ENCODE measurements at places on chromosomes 7 and 10. TPM values are rescaled to one million over a fixed set of nuclear protein-coding genes. Genes with fewer than 3 reads are reported as not detected.

- peaks cover 48% of the 10 kb centered on the region for H3K4me1 ChIP-seq
- no peaks in the 10 kb centered on the region for H3K27me3 ChIP-seq
- peak overlapping the region; percentile 83 for H3K27ac ChIP-seq
- no peak for DNase-seq
Measured at GRCh38 chr10:110008518-110009339, 945 bp downstream of the ADD3 start.

Gene SYCE1
- not detected for total RNA-seq

Gene GIMAP2
- total RNA-seq, result not detected

Gene KCP
- total RNA-seq, result 0.55 TPM

- H3K4me3 ChIP-seq, result no peak overlapping the region
- no peaks in the 10 kb centered on the region for H3K4me1 ChIP-seq
- H3K27me3 ChIP-seq, result peaks cover 45% of the 10 kb centered on the region
- no peak for DNase-seq
- no peak overlapping the region for H3K27ac ChIP-seq
- no peaks in the 10 kb centered on the region for H3K36me3 ChIP-seq
Measured at GRCh38 chr7:142806022-142806356, 35.2 kb downstream of the PRSS2 start.

DNA sequence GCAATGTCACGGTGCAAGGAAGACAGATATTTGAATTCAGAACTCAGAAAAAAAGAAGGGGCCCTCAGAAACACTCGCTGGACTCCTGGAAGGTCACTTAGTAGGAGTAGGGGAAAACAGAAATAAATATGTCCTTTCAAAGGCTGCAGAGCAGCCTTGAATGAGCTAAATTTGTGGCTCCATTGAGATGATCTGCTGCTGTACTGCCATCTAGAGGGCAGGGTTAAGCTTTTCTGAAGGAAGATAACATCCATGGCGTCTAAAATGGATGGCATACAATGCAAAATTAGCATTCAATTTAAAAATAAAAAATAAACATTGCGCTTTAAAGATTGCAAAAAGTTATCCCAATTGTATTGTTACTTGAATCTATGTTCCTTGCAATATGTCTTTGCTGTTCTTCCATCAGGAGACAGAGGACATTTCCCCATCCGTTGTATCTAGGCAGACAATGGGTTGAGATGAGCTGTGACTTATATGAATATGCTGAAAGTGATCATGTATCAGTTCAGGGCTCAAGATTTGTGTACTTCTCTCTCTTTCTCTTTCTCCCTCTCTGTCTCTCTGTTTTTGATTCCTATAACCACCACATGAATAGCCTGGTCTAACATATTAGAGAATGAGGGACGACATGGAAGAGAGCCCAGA is 642.2 kb downstream of the SH2D4B start:
- no peaks in the 10 kb centered on the region for H3K4me1 ChIP-seq
- DNase-seq, result no peak
- no peak overlapping the region for H3K27ac ChIP-seq

DNA sequence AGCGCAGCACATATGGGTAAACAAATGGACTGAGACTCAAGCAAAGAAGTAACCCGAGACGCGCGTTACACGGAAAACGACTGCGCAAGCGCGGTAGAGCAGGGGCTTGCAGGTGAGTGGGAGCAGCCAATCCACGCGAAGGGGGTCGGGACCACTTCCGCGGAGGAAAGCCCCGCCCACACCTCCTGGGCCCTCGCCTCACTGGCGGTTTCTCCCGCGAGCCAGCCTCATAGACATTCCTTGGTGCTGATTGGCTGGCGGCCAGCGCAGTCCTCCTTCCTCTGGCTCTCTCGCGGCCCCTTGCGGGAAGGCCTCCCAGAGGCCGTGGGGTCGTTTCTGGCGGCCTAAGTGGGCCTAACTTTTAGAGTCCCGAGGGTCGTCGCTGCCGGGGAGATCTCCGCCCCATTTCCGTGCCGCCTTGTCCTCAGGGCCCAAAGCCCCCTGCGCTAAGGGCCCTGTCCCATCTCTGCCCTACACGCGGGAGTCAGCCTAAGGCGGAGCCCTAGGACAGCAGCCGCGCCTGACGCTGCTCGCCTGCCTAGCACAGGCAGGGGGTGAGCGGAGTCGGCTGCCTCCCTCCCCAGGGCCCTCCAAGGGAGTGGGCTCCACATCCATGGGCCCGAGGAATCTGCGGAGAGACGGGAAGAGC is 9.1 kb upstream of the FXYD4 start:
- H3K27ac ChIP-seq, result no peak overlapping the region
- peaks cover 3% of the 10 kb centered on the region for H3K27me3 ChIP-seq
- H3K4me3 ChIP-seq, result peak overlapping the region; percentile 57
- no peak for DNase-seq
- H3K36me3 ChIP-seq, result no peaks in the 10 kb centered on the region

GRCh38 chr10:23338886-23339285 is 5.7 kb downstream of the C10orf67 start:
- H3K36me3 ChIP-seq, result no peaks in the 10 kb centered on the region
- H3K27me3 ChIP-seq, result no peaks in the 10 kb centered on the region
- no peak overlapping the region for H3K27ac ChIP-seq
- H3K4me3 ChIP-seq, result no peak overlapping the region

Gene PDZD7
- 1.9 TPM for total RNA-seq

GRCh38 chr10:112988839-112989406 is 38.9 kb downstream of the TCF7L2 start:
- H3K27me3 ChIP-seq, result no peaks in the 10 kb centered on the region
- peaks cover 16% of the 10 kb centered on the region for H3K36me3 ChIP-seq
- H3K27ac ChIP-seq, result peak overlapping the region; percentile 34

- no peak overlapping the region for H3K4me3 ChIP-seq
- H3K36me3 ChIP-seq, result no peaks in the 10 kb centered on the region
- peaks cover 10% of the 10 kb centered on the region for H3K4me1 ChIP-seq
- peaks cover 32% of the 10 kb centered on the region for H3K27me3 ChIP-seq
- no peak for DNase-seq
Measured at GRCh38 chr10:6583447-6583846, 3.4 kb upstream of the PRKCQ start.

GRCh38 chr7:73735528-73735905 is 3.1 kb downstream of the ABHD11 start:
- H3K36me3 ChIP-seq, result peaks cover 3% of the 10 kb centered on the region
- no peak overlapping the region for H3K4me3 ChIP-seq

DNA sequence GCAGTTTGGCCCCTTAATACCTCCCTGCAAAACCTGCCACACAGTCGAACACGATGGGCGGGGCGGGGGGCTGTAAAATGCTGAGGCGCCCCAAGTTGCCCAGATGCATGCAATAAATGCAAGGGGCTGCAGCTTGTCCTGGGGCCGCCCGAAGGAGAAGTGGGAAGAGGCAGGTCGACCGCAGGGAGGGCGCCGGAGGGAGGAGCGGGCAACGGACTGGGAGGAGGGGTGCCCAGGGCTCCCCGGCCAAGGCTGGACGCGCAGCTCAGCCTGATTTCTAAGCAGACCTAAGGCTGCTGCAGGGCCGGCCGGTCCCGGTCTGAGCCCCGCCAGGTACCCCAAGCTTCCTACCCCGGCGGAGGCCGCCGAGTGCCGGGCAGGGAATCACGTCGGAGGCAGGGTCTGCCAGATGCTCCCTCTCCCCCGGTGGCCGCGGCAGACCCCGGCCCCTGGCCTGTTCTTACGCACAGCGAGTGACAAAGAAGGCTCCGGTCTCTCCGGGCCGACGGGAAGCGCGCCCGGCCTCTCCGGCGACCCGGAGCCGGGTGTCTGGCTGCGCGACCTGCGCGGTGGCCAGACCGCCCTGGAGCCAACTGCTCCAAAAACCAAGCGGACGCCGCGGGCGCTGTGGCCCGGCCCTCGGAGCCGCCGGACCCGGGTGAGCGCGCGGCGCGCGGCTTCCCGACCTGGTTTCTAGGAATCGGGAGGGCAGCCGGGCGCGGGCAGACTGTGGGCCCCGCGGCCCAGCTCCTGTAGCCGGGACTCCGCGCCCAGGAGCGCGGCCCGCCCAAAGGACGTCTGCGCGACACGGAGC is 744 bp upstream of the EBF3 start:
- H3K27ac ChIP-seq, result no peak overlapping the region
- peaks cover 23% of the 10 kb centered on the region for H3K4me1 ChIP-seq
- peaks cover 5% of the 10 kb centered on the region for H3K36me3 ChIP-seq
- DNase-seq, result peak; percentile 83
- peak overlapping the region; percentile 55 for H3K4me3 ChIP-seq
- H3K27me3 ChIP-seq, result peaks cover 69% of the 10 kb centered on the region

DNA sequence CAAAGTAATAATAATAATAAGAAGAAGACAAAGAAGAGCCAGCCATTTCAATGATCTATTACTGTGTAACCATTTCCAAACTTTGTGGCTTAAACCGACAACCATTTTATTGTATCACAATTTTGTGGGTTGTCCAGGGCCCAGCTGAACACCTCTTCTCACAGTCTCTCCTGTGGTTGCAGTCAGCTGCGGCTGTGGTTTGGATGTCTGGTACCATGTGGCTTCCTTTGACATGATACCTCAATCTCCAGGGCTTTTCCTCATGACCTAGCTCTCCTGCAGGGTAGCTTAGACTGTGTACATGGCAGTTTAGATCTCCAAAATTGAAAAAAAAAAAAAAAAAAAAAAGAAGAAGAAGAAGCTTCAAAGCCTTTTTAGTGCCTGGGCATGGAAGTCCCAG is 72.6 kb upstream of the NFKB2 start:
- no peak overlapping the region for H3K4me3 ChIP-seq
- H3K27me3 ChIP-seq, result no peaks in the 10 kb centered on the region

Gene CLCN1
- total RNA-seq, result not detected

DNA sequence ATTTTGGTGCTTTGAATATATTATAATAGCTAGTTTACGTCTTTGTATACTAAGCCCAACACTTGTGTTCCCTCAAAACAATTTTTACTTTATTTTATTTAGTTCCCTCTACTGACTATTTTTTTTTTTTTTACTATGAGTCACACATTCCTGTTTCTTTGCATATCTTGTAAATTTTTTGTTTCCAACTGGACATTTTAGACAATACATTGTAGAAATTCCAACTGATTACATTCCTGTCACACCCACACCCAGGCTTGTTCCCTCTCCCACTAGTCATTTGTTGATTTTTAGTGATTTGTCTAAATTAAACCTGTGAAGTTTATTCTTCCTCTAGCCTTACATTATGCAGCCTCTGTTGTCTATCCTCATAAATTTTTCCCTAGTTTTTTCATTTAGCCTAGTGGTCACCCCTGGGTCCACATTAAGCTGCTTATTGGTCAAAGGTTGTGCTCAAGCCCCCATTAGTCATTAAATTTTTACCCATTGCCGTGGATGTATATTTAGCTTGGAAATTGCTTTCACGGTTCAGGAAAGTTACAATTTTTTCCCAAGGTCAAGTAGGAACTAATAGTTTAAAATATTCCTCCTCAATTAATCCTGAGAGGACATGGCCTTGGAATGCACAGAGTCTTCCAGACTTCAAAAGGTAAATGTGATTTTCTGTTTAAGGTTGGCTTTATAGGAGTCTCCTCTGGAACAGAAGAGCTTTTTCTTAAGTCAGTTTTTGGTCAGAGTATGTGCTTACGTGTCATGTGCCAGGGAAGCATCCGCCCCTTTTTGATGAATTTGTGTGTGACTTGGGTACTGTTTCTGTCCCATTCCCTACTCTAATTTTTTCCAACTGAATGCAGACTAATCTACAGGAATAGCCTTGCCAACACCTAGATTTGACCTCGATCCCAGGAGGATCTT is 207.6 kb upstream of the TMEM72 start:
- H3K4me3 ChIP-seq, result no peak overlapping the region
- peaks cover 55% of the 10 kb centered on the region for H3K4me1 ChIP-seq
- no peaks in the 10 kb centered on the region for H3K27me3 ChIP-seq

- H3K4me3 ChIP-seq, result no peak overlapping the region
- peaks cover 39% of the 10 kb centered on the region for H3K4me1 ChIP-seq
- H3K27me3 ChIP-seq, result no peaks in the 10 kb centered on the region
- H3K36me3 ChIP-seq, result peaks cover 2% of the 10 kb centered on the region
- peak overlapping the region; percentile 50 for H3K27ac ChIP-seq
Measured at GRCh38 chr10:73088304-73088703, 8.4 kb downstream of the P4HA1 start.

- H3K36me3 ChIP-seq, result no peaks in the 10 kb centered on the region
- no peaks in the 10 kb centered on the region for H3K27me3 ChIP-seq
- no peak for DNase-seq
- peak overlapping the region; percentile 25 for H3K27ac ChIP-seq
- no peak overlapping the region for H3K4me3 ChIP-seq
Measured at GRCh38 chr7:91462316-91462715, 198.1 kb downstream of the FZD1 start.

Gene AOAH
- not detected for total RNA-seq

DNA sequence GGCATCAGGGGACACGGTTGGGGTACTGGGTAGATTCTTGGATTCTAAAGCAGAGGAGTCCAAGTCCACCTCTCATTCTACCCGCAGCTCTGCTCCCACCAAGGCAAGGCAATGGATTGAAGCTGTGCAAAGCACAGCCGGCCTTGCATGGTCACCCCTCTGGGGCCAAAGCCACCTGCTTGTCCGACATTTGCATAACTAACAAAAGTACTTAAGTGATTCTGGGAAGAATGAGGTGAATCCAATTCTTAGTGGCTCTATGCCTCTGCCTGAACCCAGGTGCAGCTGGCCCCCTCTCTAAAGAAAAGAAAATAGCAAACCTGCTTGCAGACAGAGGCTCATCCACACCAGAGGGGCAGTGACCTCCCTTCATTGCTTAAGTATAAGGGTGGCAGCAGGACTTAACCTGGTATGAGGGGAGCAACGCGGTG is 10.7 kb upstream of the COBL start:
- peaks cover 15% of the 10 kb centered on the region for H3K27me3 ChIP-seq
- no peaks in the 10 kb centered on the region for H3K4me1 ChIP-seq
- no peak overlapping the region for H3K27ac ChIP-seq
- no peak overlapping the region for H3K4me3 ChIP-seq

- H3K27ac ChIP-seq, result no peak overlapping the region
- peaks cover 4% of the 10 kb centered on the region for H3K4me1 ChIP-seq
- no peaks in the 10 kb centered on the region for H3K36me3 ChIP-seq
- no peak overlapping the region for H3K4me3 ChIP-seq
Measured at GRCh38 chr7:10770176-10770575, 203.5 kb upstream of the PHF14 start.

Gene PAPOLB
- total RNA-seq, result 0.10 TPM

DNA sequence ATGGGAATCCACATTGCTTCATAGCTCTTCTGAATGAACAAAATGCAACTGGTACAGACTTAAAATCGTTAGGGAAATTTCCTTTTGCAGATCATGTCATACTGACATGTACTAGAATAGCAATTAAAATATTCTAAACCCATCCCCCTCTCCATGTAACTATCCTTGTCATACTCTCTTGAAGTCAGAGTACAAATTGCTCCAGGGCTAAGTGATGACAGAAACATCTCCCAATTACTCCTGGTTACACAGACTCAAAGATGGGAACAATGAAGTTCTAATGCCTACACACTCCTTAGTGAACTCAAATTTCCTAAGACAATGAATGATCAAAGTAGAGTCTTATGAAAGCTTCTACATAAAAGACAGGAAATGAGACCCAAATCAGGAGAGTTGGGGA is 87.2 kb downstream of the PDE1C start:
- H3K27me3 ChIP-seq, result no peaks in the 10 kb centered on the region
- DNase-seq, result no peak
- peaks cover 51% of the 10 kb centered on the region for H3K4me1 ChIP-seq
- H3K36me3 ChIP-seq, result peaks cover 19% of the 10 kb centered on the region

DNA sequence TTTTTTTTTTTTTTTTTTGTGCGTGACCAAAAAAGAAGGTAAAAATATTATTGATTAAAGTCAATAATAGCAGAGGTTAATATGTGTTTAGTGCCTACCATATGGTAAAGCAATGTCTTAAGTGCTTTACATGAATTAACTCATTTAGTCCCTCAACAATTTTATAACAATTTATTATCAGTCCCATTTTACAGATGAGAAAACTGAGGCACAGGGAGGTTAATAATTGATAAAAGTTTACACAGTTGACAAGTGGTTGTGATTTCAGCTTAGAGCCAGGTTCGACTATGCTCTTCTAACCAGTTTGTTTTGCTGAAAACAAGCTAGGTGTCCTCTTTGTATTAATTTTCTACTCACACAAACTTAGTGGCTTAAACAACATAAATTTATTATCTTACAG is 67.0 kb downstream of the EXOC4 start:
- no peak overlapping the region for H3K27ac ChIP-seq
- no peaks in the 10 kb centered on the region for H3K4me1 ChIP-seq
- DNase-seq, result no peak
- H3K27me3 ChIP-seq, result no peaks in the 10 kb centered on the region

Data from osteocyte (in vitro differentiated cells).